ENCODE measurements at places on chromosomes 12 and 14.

- no peak for DNase-seq
Measured at GRCh38 chr12:47238669-47239114, 158.9 kb upstream of the AMIGO2 start.

DNA sequence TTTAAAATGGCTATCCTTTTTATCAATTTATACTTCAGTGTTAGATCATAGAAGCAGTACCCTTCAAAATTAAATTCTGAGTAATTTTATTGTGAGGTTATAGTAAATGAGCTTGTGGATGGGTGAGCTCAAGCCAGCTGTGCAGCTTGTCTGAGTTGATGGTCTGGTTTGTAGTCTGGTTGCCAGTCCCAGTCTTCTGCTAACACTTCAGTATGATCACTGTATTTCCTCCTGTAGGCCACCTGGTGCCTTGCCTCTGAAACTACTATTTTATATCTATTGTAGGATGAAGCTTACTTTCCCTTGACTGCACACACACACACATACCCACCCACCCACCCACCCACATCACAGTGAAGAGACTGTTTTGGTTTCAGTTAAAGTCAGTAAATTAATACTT is 496.4 kb downstream of the PCNX1 start:
- no peak for DNase-seq

DNA sequence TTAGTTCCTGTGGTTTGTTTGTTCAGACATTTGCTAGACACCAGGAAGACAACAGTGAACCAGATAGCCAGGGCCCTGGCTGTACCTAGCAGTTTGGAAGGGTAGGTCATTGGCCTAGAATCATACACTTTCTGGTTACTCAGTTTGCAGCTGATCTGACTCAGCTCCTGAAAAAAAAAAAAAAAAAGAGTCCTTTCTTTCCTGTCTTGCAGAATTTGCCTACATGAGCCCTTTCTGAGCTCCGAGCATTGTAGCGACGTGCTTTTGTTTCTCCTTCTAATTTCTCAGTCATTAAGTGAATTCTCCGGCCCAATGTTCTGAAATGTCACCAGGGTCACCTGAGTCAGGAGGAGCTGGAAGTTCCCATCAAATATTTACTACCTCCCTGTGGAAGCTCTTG is 2.4 kb downstream of the CABP1 start:
- no peak for DNase-seq

- no peak for DNase-seq
Measured at GRCh38 chr12:25387732-25388050, 137.0 kb upstream of the KRAS start.
